ENCODE measurements at places on chromosomes 6 and 20. TPM values are rescaled to one million over a fixed set of nuclear protein-coding genes. Genes with fewer than 3 reads are reported as not detected.

LPA gene
- not detected for total RNA-seq

RGS19 gene
- total RNA-seq = 18.3 TPM

KCNG1 gene
- total RNA-seq = 45.9 TPM

PHIP gene
- 24.9 TPM for total RNA-seq

FGD2 gene
- not detected for total RNA-seq

BTNL2 gene
- not detected for total RNA-seq

ULBP3 gene
- total RNA-seq = 14.7 TPM

B4GALT5 gene
- total RNA-seq = 39.1 TPM

FOXQ1 gene
- total RNA-seq = 0.24 TPM

PSMB9 gene
- 34.1 TPM for total RNA-seq

DNAH8 gene
- not detected for total RNA-seq

GDAP1L1 gene
- total RNA-seq = 0.77 TPM

BPI gene
- not detected for total RNA-seq

LTA gene
- not detected for total RNA-seq

ZSCAN31 gene
- total RNA-seq = 1.1 TPM

TRMT11 gene
- 18.2 TPM for total RNA-seq

TAAR2 gene
- not detected for total RNA-seq

DCDC2 gene
- 3.2 TPM for total RNA-seq

ECT2L gene
- total RNA-seq = not detected

CNKSR3 gene
- total RNA-seq = 11.1 TPM

MUC22 gene
- 0.05 TPM for total RNA-seq

PRND gene
- not detected for total RNA-seq
